Renal cortical epithelial cell (primary cell): ENCODE measurements at places on chromosomes 2 and 18.

DNA sequence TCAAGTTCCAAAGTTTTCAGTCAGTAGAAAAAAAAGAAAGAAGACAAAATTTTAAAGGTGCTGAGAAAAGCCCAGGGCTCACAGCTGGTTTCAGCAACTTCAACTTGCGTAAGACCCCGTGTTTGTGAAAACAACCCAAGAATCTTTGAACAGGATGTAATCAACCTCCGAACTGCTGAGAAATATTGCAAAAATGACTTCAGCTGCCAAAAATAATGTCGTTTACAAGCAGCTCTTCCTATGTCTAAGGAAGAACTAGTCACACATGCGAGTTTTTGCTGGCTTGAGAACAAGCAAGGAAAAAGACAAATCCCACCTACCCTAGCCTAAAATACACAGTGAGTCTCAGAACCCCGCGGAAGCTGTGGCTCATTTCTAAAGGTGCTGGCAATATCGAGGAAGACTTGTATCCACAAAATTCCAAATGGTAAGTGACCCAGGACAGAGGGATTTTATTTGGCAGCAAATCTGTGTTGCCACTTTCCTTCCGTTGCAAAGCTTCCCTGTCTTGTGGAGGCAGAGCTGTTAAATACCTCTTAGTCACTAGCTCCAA is 59.8 kb upstream of the SLC8A1 start:
- DNase-seq = no peak

GRCh38 chr2:199932312-199932855 is 21.3 kb downstream of the C2orf69 start:
- peak; percentile 21 for DNase-seq

GRCh38 chr18:55214969-55215368 is 255.7 kb upstream of the CCDC68 start:
- no peak for DNase-seq

DNA sequence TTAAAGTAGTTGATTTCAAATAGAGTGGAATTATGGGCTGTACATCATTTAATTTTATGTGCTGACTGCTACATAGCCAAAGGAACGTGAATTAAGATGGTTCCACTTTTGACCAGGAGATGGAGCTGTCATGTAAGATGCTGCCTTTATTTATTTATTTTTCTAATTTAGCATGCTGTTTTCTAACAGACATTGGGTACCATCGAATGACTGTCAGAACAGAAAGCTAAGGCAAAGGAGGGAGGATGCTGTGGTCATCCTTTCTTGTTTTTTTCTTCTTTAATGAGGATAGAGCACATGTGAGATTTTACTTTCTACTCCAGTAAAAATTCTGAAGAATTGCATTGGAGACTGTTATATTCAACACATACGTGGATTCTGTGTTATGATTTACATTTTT is at the start of gene SCN2A:
TSS of gene SCN2A (plus strand) at position 185 of the 400 bp plus-strand sequence. CDS start 56,410 bp downstream, outside the sequence.
- peak; percentile 74 for DNase-seq

DNA sequence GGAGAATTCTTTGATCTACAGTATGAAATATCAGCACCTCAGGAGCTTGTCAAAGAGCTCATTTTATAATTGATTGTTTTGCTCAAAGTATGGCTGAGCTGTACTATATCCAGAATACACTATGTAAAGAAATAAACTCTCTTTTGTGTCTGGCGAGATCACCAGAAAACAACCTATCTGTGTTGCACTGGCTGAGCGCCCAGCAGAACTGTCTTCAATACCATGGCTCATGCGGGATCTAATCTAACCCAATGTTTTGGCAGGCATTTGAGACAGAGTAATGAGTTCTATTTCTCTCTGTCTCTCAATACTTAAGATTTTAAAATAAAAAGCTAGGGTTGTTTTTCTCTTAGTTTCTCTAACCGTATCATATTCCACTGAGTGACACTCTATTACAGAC is 192.4 kb downstream of the L3MBTL4 start:
- DNase-seq = no peak
